ENCODE measurements at places on chromosomes 13 and 19. TPM values are rescaled to one million over a fixed set of nuclear protein-coding genes. Genes with fewer than 3 reads are reported as not detected.

The IER2 gene
- 162 TPM for total RNA-seq

DNA sequence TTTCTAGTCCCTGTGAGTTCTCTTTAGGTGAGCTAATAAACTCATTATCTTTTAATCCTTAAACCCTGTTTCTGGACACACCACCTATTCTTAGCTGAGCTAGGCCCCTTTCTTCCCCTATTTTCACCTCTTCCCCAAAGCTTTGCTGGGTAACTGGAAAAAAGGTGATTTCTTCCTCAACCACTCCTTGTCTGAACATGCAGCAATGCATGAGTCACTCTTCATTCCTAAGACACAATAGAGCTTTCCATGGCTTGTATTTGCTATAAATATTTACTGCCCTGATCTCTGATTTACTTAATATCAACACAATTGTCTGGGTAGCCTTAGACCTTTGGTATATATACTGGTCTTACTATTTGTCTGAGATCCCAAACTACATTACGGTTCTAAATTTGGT, 370.9 kb downstream of the KLF5 start:
- DNase-seq, result no peak
- H3K36me3 ChIP-seq, result no peaks in the 10 kb centered on the region
- no peak overlapping the region for H3K4me3 ChIP-seq
- no peaks in the 10 kb centered on the region for H3K4me1 ChIP-seq
- H3K27me3 ChIP-seq, result no peaks in the 10 kb centered on the region

DNA sequence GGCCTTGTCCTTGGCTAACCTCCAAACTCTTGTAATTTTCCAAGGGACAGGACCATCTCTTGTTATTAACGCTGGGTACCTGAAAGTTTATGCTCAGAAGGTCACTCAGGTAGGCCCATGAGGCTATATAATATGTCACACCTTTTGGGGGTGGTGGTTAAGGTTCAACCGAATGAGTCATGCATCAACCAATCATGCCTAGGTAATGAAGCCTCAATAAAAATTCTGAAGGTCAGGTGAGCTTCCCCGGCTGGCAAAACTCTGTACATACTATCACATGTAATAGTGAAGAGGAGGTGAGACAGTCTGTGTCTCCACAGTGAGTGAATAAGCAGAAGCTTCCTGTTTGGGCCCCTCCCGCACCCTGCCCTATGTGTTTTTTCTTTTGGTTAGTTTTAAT, 424.9 kb downstream of the PCDH17 start:
- H3K4me3 ChIP-seq, result no peak overlapping the region
- H3K27me3 ChIP-seq, result no peaks in the 10 kb centered on the region
- H3K27ac ChIP-seq, result no peak overlapping the region
- H3K36me3 ChIP-seq, result no peaks in the 10 kb centered on the region

DNA sequence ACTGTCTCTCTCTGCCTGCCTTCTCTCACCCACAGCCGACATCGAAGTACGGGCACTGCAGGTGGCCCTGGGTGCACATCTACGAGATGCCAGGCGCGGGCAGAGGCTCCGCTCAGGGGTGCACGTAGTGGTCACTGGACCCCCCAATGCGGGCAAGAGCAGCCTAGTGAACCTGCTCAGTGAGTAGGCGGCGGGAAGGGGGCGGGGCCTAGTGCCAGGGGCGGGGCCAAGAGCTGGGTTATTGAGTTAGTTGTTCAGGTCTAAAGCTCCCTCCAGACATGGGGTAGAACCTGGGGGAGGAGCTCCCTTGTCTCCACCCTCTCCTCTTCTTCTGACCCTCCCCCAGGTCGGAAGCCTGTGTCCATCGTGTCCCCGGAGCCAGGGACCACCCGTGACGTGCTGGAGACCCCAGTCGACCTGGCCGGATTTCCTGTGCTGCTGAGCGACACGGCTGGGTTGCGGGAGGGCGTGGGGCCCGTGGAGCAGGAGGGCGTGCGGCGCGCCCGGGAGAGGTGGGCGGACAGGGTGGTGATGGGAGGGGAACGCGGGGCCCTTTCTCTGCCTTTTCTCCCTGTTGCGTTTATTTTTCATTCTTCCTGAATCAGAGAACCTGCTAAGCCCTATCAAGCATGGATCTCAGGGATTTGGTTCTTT, 1.9 kb downstream of the GTPBP3 start:
- H3K27ac ChIP-seq, result no peak overlapping the region
- no peaks in the 10 kb centered on the region for H3K36me3 ChIP-seq
- DNase-seq, result no peak
- peaks cover 27% of the 10 kb centered on the region for H3K4me1 ChIP-seq

The ZNF699 gene
- 13.5 TPM for total RNA-seq

The ZNF724 gene
- total RNA-seq, result 0.33 TPM

DNA sequence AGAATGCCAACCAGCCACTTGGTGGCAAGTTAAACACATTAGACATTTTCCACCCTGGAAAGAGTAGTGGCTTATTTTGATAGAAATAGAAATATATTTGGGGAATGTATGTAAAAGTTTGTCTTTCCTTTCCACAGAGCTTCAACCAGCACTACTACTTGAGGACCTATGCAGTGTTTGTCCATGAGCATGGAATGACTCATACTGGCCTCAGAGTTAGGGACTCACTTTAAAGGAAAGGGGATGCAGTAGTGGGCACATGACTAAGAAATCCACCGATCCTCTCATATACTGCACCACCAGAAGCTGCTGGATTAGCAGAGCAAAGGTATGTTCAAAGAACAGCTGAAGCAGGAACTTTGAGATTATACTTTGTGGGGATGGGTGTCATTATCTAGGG, 62.6 kb downstream of the LACC1 start:
- H3K36me3 ChIP-seq, result no peaks in the 10 kb centered on the region
- DNase-seq, result no peak
- H3K4me1 ChIP-seq, result peaks cover 1% of the 10 kb centered on the region
- H3K27me3 ChIP-seq, result no peaks in the 10 kb centered on the region
- H3K4me3 ChIP-seq, result no peak overlapping the region

- H3K27me3 ChIP-seq, result no peaks in the 10 kb centered on the region
- DNase-seq, result peak; percentile 55
- no peaks in the 10 kb centered on the region for H3K4me1 ChIP-seq
- no peak overlapping the region for H3K4me3 ChIP-seq
- no peak overlapping the region for H3K27ac ChIP-seq
- no peaks in the 10 kb centered on the region for H3K36me3 ChIP-seq
Observed at GRCh38 chr13:26062853-26063444, 11.1 kb upstream of the SHISA2 start.

DNA sequence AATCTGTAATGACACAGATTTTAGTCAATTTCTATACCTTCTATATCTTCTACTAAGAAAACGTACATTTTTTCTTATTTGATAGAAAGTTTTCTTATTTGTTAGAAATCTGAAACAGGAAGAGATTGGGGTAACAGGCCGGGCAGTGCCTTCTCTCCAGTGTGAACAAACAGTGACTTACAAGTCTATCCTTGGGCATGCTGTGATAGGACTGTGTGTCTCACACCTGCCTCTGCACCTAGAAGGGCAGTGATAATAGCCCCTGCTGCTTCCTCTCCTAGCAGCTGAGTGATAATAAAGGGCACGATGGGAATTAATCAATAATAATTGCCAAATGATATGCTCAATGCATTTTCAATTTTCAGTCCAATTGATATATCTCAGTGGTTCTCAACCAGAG, 1.4 kb downstream of the TMEM272 start:
- no peak overlapping the region for H3K4me3 ChIP-seq
- H3K4me1 ChIP-seq, result peaks cover 10% of the 10 kb centered on the region
- no peaks in the 10 kb centered on the region for H3K36me3 ChIP-seq
- no peak for DNase-seq
- no peaks in the 10 kb centered on the region for H3K27me3 ChIP-seq

DNA sequence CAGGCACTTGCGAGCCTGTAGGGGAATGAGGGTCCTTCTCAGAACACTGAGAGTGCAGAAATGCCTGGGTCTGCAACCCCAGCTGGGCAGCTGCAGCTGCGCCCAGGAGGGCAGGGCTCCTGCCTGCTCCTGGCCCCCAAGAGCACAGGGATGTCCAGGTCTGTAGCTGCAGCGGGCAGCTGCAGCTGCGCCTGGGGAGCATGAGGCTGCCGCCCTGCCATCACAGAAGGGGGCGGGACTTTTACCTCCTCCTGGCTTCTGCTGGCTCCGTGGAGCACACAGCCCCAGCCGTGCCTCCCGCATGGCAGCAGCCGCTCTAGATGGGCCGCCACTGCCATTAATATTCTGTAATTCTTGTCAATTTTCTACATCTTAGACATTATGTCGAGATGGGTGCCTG, 17.8 kb downstream of the CPB2 start:
- no peak overlapping the region for H3K4me3 ChIP-seq
- DNase-seq, result no peak
- no peaks in the 10 kb centered on the region for H3K4me1 ChIP-seq
- H3K27ac ChIP-seq, result no peak overlapping the region
- H3K36me3 ChIP-seq, result no peaks in the 10 kb centered on the region

The CAPN12 gene
- total RNA-seq, result 9.9 TPM

DNA sequence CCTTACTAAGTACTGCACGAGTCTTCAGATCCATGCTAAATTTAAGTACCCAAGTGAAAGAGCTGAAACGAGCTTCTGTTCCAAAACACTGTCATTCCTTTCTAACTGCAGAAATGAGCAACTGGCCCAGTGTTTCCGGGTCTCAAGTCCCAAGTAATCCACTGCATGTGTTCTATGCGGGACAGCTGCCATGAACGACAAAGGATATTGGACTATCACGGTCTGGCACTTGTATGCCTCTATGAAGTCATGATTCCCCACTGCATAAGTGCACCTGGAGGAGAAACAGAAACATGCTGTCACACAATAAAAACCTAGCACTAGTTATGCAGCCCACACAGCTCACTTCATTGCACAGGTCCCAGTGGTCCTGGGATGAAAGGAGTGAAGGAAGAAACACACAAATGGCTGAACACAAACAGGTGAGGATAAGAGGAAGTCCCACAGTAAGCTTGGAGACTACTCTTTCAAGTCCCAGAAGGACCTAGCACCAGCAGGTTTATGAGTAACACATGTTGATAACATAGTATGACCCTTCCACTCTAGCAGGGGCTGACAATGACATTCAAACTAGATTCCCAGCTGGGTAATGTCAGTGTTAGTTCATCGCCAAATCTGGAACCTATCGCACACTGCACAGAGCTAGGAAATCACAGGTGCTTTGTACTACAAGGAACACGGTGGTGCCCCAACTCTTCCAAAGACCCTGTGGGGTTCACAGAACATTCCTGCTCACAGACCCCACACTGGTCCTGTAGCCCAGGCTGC, 11.3 kb downstream of the PCID2 start:
- DNase-seq, result no peak
- peaks cover 13% of the 10 kb centered on the region for H3K4me1 ChIP-seq
- peaks cover 3% of the 10 kb centered on the region for H3K36me3 ChIP-seq
- H3K27me3 ChIP-seq, result no peaks in the 10 kb centered on the region
- no peak overlapping the region for H3K27ac ChIP-seq
- H3K4me3 ChIP-seq, result no peak overlapping the region

The NRTN gene
- total RNA-seq, result 70.9 TPM

DNA sequence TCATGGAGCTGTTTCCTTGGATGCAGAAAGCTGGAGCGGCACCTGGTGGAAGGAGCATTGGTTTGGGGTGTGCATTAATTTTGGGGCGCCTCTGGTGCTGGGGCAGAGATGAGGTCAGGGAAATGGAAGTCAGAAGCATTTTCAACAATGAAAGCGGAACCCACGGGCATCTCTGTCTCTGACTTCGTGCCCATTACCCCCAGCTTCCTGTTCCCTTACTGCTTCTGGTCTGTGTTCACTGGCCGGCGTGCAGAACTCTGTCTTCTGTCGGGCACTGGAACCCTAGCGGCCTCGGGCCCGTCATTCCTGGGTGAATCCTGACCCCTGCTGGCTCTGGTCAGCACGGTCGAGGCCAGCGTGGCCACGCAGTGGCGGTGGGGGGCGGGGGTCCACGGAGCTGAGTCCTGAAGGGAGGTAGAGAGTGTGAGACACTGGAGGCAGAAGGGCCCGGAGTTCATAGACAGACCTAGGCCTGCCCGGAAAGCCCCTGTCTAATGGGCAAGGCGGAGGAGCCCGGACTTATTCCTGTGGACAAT, 7.9 kb upstream of the LINGO3 start:
- H3K27me3 ChIP-seq, result no peaks in the 10 kb centered on the region
- no peak overlapping the region for H3K4me3 ChIP-seq
- H3K27ac ChIP-seq, result no peak overlapping the region
- H3K4me1 ChIP-seq, result no peaks in the 10 kb centered on the region

DNA sequence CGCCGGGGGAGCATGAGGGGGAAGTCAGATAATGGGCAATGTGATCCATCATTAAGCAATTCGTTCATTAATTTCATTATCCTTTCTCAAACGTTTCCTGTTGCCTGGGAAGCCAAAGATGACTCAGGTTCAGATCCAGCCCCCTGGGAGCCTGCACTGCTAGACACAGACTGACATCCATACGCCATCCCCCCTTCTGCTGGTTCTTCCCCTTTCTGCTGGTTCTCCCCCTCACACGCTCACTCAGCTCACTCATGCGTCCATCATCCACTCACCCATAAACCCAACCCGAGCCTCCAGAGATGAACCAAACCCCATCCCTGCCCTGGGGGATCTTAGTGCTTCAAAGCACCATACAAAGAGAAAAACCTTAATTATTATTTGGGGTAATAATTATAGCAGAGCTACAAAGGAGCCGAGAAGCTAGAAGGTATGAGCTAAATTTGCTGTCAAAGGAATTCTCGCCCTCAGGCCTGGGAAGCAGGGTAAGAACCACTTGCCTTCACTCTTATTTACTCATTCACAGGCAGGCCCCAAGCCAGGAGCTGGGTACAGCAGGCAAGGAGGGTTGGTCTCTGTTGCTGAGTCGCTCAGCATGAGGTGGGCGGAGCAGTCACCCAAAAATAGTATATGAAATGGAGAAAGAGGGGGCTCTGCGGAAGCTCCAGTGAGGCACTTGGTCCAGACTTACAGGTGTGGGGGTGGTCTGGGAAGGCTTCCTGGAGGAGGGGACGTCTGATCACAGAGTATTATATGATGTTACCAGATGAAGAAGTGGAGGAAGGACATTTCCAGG, 7.0 kb upstream of the ZNF444 start:
- H3K4me1 ChIP-seq, result peaks cover 51% of the 10 kb centered on the region
- H3K27ac ChIP-seq, result peak overlapping the region; percentile 95
- no peaks in the 10 kb centered on the region for H3K36me3 ChIP-seq
- no peaks in the 10 kb centered on the region for H3K27me3 ChIP-seq
- H3K4me3 ChIP-seq, result no peak overlapping the region

DNA sequence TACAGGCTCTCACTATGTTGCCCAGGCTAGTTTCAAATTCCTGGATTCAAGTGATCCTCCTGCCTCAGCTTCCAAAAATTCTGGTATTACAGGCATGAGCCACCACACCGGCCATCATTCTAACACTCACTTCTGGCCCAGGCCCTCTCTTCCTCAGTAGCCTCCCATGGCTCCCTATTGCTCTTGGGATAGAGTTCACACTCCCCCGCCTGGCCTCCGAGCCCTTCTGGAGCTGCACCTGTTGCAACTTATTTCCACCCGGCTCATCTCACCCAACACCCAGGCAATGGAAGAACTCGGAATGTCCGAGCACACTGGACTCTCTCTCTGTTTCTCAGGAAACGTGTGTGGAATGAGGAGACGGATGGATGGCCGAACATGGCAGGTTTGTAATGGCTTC, 9.0 kb upstream of the SBK3 start:
- no peak for DNase-seq
- H3K27me3 ChIP-seq, result no peaks in the 10 kb centered on the region
- no peak overlapping the region for H3K4me3 ChIP-seq

The TUBB4A gene
- 3.0 TPM for total RNA-seq
